ENCODE measurements at places on chromosomes 5 and 9.

DNA sequence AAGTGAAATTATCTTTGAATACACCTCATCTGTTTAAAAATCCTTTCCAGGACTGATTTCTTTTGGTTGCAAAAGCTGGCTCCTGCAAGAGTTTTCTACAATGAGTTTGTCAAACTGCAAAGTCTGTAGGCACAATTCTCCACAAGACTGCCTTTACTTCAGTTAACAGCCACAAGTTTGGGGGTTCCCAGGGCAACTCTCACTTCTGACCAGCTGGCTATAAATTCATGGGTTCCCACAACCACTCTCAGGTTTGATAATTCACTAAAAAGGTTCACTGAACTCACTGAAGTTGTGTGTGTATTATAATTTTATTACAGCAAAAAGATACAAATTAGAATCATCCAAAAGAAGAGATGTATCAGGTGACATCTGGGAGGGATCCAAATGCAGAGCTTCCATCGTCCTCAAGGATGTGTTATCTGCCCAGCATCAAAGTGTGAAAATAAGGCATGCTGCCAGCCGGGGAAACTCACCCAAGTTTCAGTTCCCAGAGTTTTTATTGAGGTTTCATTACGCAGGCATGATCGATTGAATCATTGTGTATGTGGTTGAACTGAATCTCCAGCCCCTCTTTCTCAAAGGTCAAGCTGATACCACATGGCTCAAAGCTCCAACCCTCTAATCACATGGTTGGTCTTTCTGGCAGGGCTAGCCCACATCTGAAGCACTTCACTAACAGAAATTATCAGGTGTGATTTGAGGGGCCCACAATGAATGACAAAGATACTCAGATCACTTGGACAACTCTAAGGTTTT is 19.0 kb upstream of the PSIP1 start:
- no peak for DNase-seq

- no peak for DNase-seq
These were observed 169.7 kb downstream of the ARHGAP26 start for GRCh38 chr5:142939884-142940283.

GRCh38 chr9:73183917-73184861 is 32.5 kb downstream of the ANXA1 start:
- no peak for DNase-seq

DNA sequence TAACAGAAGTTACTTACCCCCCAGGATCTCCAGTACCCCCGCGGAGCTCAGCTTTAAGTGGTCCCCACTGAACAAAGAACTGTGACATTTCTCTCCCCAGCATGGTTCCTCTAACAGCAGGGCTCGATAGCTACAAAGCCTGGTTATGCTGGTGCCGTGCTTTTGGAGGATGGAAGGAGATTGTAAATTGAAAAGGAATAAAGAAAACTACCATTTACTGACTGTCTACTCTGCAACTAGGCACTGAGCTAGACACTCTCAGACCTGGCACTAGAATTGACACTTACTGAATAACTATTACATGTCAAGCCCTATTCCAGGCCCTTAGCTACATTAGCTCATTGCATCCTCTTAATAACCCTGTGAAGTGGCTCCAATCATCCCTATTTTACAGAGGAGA is 145.3 kb downstream of the TTLL11 start:
- DNase-seq = no peak

- no peak for DNase-seq
These were observed 212.5 kb downstream of the GAS1 start for GRCh38 chr9:86734771-86735170.

GRCh38 chr9:32704343-32704742 is 68.9 kb upstream of the TAF1L start:
- no peak for DNase-seq

DNA sequence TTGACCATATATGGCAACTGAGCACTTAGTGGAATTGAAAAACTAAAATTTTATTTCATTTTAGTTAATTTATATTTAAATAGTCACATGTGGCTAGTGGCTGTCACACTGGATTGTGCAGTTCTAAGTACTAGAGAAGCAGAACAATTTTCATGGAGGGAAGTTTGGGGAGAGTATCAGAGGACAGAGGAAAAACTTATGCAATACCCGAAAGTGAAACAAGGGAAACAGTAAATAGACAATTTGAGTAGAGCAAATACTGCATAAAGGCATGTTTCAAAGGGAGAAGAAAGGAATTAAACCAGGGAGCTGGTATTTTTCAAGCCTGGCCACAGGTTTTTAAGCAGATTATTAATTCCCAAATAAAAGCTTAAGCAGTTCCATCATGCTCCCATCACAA is 590.5 kb upstream of the RORB start:
- no peak for DNase-seq
